ENCODE measurements at places on chromosomes 4 and X. TPM values are rescaled to one million over a fixed set of nuclear protein-coding genes. Genes with fewer than 3 reads are reported as not detected.

- no peak for ATAC-seq
Measured at GRCh38 chr4:143667461-143667860, 33.0 kb downstream of the FREM3 start.

DNA sequence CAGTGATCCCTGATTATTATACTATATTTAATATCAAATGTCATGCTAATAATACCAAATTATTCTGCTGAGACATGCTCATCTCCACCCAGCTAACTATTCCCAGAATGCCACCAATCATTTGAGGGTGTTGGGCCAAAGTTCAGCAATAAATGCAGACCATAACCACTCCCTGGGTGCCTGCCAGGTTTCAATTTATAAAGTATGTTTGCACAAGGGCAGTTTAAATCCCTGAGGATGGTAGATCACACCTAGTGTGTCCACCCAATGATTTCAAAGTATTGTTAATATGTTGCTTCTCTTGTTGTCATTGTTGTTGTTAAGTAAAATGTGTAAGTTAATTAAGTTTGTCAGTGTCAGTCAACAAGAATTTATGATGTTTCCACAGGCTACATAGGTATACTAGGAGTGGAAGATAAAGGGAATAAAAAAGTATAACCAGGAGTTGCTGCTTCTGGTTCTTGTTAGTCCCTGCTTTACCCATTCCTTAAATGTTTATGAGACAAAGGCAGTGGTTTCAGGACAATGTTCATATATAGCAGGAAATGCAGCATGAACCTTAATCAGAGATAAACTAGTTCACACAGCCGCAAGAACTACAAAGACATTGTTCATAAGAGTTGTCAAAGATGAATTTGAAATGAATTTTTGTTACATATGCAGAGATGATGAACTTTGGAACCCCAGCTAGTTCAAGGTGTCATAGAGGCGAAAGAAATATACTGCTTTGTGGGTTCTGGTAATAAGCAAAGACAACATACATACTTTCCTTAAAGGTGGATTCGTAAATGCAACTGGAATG is 25.5 kb downstream of the HPGD start:
- ATAC-seq, result no peak

- peak; percentile 54 for ATAC-seq
Measured at GRCh38 chrX:153765138-153766079, 1.4 kb downstream of the PLXNB3 start.

The PARM1 gene
- 1.2 TPM for total RNA-seq

The UBQLN2 gene
- total RNA-seq, result 19.4 TPM

All from motor neuron (in vitro differentiated cells).